ENCODE measurements at places on chromosomes 5 and 9.

DNA sequence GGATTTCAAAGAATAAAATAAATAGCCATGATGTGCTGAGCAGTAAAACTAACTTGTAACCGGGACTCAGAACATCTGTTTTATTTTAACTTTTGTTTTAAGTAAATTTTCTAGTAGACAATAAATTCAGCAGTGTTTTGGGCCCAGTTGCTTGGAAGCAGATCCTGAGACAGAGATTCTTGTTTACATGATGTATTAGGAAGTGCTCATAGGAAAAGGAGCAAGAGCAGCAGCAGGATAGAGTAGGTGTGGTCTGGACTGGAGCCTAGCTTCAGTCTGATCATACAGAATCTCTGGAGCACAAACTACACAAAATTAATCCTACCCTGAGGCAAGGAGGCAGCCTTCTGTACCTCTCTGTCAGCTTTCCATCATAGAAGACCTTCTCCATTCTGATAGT is 139.2 kb upstream of the CCNH start:
- DNase-seq, result no peak

- no peak for DNase-seq
Observed at GRCh38 chr5:97412959-97413358, 229.9 kb upstream of the RIOK2 start.

DNA sequence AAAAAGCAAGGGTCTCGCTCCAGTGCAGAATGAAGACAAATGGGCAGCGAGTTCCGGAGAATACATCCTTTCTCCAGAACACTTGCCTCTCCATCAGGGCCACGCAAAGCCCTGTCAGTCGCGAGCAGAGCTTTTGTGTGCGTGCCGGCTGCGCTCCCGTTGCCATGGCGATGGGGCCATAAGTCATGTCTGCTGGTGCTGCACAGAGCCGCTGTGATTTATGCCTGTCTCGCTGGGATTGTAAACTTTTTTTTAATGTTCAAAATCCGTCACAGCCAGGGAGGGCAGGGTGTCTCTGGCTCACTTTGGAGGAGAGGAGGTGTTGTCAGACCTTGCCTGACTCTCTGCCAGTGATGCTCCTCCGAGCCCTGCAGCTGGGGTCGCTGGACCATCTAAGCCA is 272.7 kb downstream of the TRIM32 start:
- no peak for DNase-seq

GRCh38 chr5:16563686-16564085 is 53.1 kb downstream of the RETREG1 start:
- DNase-seq, result no peak

Data from GM03348 (cell line).